ENCODE measurements at places on chromosomes 7 and 10.
A peak's percentile ranks its signal among the peaks of the same experiment; 100 is the strongest.

DNA sequence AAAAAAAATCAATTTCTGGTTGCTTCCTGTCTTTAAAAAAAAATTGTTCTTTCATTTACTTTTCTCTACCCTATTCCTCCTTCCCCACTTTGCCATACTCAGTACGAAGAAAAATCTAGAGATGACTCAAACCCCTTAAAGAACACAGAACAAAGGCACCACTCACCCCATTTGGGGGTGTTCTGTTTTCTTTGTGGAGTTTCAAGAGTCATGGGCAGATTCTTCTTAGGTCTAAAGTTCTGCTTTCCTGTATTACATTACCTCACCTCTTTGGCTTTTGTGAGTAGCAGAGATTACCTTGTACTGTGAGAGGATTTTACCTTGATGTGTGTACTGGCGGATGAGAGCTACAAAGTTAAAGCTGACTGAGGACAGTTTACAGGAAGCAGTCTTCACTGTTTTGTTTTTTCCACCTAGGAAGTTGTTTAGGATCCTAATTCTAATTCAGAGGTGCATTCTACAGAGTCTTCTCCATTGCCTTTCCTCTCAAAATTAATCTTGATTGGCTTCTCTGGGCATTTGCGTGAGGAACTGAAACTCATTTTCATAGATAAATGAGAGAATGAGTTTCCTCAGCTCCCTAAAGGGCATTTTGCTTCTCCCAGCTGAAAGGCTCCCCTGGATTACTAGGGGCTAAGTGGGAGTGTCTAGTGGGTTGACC is 20.7 kb downstream of the AVL9 start:
- no peak for DNase-seq

GRCh38 chr10:62076891-62077290 is 175.4 kb downstream of the ARID5B start:
- DNase-seq = no peak

- DNase-seq = no peak
Measured at GRCh38 chr7:134311807-134312206, 4.9 kb downstream of the SLC35B4 start.

DNA sequence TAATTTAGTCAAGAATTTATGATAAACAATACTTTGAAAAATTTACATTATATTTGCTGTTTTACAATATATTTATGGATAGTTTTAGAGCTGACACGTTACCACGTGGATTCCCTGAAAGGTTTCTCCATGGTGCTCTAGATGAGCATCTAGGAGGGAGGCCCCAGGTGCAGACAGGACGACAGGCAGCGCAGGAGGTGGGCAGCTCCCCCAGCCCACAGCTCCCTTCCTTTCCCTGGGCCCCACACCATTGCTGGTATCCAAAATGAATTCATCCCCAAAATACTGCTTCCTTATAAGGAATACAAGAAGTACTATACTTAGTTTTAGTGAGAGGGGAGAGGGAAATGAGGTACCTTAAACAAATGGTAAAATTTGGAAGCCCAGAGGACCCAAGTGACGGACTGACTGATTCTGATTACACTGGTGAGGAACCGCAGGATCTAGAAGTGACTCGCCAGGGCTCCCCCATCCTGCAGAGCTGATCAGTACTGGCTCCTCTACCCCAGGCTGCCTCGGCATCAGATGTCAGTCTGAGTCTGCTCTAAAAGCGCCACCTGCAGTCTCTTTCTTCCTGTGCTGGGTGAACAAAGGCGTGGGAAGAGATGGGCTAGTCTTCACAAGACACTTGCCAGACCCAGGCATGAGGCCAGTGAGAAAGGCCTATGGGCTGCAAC is 89.2 kb downstream of the DLG5 start:
- DNase-seq = peak; percentile 51

DNA sequence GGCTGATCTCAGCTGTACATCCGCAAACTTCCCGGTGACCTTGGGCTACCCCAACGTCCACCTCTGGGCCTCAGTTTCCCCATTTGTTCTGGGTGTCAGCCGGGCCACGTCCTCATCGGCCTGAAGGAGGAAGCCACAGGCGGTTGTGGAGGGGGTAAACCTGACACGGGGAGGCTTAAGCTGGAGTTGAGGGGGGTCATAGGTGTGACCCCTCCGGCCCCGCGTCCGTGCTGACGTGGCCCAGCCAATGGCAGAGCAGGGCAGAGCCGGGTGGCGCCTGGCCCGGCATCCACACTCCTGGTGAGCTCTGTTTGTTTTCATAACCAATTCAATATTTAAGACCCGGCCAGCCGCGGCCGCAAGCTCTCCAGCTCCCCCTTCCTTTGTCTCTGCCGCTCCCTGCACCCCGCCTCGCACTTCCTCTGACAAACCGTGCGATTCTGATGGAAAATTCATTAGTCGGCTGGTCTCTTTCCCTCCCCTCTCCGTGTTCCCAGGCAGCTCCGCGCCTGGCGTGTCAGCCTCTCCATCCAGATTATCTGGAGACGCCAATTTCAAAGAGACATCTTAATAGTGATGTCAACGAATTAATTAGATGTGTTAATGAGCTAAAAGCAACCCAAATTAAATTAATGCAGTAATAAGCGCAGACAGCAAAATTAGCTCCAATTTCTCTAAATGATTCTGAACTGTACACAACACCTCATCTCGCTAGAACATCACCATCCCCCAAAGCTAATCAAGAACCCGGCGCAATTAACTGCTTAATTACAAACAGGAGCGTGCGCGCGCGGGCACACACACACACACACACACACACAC is 55.4 kb downstream of the MICALL2 start:
- no peak for DNase-seq

- DNase-seq = no peak
Measured at GRCh38 chr7:100722480-100723212, 2.4 kb downstream of the EPO start.

DNA sequence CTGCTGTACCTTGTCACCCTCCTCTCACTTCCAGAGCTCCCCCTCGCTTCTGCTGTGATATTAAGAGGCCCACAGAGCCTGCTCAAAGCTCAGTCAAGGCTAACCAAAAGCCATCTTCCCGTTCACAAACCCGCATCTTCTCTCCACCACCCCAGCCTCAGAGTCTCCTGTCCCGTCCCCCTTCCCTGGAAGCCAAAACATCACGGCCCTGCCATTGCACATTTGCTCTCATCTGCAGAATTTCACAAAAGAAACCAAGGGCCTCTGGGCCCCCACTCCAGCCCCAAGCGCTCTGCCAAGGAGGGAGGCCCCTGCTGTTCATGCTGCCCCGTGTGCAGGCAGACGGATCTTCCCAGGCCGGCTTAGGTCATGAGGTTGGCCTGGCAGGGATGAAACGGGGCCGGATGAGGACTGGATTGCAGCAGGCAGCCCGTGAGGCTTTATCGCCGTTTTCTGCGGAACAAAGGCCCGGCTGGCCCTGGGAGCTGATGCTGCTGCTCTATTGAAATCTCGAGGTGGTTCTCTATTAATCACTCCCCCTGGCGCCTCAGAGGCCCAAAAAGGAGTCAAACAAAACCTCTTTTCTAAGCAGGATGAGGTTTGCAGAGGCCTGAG is 31.6 kb upstream of the FOXK1 start:
- no peak for DNase-seq

- DNase-seq = no peak
Measured at GRCh38 chr10:11272915-11273389, 255.3 kb downstream of the CELF2 start.

DNA sequence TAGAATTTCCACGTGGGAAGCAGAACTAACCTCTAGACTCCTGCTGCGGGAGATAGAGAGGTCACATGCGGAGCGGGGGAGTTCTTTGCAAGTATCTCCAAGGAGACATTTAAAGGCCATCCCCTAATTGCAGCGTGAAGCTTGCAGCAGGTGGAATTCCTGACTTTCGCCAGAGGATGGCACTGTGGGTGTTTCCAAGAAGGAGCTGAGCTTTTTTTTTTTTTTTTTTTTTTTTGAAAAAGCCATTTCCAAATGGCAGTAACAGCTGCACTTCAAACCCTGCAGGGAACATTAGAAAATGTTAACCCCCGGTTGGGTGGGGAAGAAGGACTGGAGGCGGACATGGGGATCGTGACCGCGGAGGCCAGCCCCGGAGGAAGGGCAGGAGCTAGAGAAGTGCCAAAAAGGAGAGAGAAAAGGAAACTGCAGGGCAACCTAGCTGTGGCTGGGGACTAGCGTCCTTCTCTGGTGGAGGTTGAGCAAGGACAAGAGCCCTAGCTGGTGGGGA is 487.7 kb downstream of the TYW1 start:
- no peak for DNase-seq

DNA sequence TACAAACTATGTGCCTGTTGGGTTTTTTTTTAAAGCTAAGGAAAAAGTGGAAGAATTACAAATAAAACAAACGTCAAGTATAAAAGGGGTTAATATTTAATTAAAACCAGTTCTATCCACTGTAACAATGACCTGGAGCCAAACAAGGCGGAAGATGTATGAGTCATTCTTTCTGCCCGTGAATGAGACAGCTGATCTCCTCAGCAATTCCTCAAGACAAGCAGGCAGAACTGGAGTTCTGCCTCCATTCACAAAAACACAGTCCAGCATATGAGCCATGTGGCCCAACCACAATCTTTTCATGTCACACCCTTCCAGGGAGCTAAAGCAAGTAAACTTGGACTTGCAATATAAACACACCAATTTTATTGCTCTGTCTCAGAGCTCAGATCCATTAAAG is 8.4 kb downstream of the ETV1 start:
- DNase-seq = no peak

DNA sequence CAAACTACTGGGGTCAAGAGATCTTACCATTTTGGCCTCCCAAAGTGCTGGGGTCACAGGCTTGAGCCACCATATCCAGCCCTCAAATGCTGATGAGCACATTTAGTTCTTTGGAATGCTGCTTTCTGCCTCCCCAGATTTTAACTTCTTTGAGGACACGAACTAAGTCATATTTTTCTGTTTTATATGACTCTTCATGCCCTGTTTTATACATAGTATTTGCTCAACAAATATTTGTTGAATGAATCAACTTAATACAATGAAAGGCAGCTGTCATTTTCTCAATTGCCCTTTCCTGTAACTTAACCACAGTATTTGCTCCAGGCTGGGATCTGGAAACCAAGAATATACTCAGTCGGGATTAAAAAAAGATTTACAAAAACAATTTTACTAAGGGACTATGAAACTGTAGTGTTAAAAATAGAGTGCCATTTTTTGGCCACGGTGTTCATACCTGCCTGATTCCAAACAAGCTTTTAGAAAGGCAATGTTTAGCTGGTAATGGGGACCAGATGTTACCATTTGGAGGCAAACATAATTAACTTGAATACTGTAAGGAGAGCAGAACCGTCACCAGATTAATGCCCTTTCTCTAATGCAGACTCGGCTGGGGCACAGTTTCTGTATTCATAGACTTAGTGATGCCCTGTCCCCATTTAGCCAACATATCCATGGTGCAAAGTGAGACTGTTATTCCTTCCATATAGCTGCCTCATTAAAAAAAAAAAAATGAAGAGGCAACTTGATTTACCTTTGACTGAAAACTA is 117.6 kb downstream of the NRP1 start:
- DNase-seq = no peak

- DNase-seq = no peak
Measured at GRCh38 chr10:34743814-34744213, 71.3 kb downstream of the PARD3 start.

- no peak for DNase-seq
Measured at GRCh38 chr7:149198161-149198816, 2.9 kb downstream of the ZNF282 start.

GRCh38 chr7:32522746-32523530 is 27.6 kb downstream of the AVL9 start:
- DNase-seq = no peak

- DNase-seq = no peak
Measured at GRCh38 chr7:140683657-140684056, 10.9 kb downstream of the ADCK2 start.

All from activated T-cell treated with anti-CD3 and anti-CD28 coated beads, Interleukin-2, amount 50 U/mL, for 4 hours (primary cell).